ENCODE measurements at places on chromosomes 5 and 9.
A peak's percentile ranks its signal among the peaks of the same experiment; 100 is the strongest.

DNA sequence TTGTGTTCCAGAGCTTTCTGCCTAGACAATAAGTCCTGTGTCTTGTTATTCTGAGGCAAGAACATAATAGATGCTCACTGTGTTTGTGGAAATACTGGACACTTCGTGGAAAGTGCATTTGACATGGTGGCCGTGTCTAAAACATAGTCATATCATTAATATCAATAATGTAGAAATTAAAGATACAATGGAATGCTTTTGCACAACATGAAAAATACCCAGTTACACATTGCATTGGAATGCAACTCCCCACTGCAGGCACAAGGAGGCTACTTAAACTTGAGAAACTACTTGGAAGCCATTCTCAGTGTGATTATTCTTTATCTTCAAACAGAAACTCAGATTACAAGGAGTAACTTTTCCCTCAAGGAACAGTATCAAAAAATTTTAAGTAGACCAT, 145.3 kb upstream of the ZNF462 start:
- DNase-seq: no peak

DNA sequence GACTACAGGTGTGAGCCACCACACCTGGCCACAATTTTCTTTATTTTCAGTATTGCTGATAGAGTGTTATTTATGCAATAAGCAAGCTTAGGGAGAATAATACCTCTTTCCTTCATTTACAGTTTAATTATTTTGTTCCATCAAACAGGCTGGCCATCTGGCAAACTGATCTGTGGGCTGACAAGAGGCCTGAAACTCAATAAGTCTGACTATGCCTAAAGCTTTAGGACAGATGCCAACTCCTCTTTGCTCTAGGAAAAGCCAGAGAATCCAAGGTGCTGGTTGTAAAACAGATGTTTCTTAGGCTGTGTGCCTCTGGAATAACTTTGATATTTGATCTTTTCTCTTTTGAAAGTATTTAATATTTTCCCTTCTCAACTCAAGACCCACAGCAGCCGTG, 98.4 kb downstream of the TARS1 start:
- DNase-seq: no peak

DNA sequence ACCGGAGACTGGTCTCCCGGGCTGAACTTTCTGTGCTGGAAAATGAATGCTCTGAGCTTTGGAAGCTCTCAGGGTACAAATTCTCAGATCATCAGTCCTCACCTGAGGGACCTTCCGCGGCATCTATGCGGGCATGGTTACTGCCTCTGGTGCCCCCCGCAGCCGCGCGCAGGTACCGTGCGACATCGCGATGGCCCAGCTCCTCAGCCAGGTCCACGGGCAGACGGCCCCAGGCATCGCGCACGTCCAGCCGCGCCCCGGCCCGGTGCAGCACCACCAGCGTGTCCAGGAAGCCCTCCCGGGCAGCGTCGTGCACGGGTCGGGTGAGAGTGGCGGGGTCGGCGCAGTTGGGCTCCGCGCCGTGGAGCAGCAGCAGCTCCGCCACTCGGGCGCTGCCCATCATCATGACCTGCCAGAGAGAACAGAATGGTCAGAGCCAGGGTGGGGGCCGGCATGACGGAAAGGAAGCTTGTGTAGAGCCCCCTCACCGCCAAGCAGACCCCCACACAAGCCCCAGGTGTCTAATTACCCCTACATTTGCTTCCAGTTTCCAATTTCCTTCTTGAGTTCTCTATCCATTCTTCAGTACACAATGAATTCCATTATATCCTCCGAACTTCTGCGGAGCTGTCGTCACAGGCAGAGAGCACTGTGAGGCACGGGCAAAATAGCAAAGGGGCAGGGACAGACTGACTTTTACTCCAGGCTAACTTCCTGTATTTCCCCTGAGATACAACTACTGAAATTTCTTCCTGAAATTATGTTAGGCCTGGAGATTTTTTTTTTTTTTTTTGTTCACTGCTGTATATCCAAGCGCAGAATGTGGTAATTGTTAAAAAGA, 23.2 kb downstream of the CDKN2A start:
- DNase-seq: no peak

DNA sequence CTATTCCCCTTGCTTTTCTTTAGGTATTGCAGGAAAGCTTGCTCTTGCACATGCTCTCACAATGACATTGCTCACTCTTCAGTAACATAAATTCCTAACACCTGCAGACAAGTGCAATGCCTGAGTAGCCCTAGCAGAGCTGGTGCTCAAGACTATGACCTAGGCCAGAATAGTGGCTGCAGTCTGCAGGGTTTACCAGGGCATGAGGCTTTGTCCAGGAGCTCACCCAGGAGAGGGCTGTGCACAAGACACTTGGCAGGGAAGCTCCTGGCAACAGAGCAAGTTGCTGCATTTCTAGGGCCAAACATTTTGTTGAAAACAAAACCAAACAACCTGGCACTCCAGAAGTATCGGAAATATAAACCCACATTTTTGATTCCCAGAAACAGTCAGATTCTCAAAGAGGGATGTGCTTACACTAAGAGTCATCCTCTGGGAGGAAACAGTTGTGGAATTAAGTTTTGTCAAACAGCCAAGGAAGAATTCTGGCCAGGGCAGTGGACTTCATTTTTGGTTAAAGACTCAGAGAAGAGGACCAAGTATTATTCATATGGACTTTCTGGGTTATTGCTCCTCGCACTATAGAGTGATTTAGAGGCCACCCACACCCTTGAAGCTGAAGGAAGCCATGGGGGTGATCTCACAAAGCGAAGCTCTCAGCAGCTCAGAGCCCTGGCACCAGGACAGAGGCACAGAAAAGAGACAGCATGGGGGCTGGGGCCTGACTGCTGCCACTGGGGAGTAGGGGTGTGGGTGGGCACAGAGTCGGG, 44.9 kb downstream of the MACROH2A1 start:
- DNase-seq: peak; percentile 84

DNA sequence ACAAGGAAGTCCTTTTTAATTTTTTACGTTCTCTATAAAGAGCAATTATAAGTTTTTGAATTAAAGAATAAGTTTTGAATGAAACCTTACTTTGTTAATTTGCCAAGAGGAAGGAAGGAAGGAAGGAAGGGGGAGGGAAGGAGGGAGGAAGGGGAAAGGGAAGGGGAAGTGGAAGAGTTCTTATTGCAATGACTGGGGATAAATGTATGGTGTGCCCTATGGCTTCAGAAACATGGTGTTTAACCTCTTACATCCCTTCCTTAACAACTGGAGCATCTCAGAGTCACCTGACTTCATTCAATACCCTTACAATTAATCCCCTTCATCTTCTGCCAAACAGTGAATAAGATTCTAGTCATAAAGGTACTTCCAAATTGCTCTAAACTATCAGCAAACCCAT, 16.0 kb downstream of the CEMIP2 start:
- no peak for DNase-seq

DNA sequence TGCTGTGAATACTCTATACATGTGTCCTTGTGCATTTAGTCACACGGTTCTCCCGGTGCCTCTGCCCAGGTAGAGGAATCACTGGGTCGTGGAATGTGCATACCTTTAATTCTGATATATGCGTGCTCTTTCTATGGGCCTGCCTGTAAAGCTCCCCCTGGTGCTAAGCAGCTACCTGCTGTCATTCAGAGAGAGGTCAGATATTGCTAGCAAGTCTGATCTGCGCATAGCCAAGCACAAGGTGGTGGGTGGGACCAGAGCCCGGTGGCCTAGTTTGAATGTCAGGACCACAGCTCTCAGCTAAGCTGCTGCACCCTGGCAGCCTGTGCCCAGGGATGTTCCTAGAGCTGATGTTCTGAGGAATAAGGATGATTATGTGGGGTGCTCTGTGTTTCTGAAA, 33.4 kb downstream of the TJP2 start:
- DNase-seq: no peak

DNA sequence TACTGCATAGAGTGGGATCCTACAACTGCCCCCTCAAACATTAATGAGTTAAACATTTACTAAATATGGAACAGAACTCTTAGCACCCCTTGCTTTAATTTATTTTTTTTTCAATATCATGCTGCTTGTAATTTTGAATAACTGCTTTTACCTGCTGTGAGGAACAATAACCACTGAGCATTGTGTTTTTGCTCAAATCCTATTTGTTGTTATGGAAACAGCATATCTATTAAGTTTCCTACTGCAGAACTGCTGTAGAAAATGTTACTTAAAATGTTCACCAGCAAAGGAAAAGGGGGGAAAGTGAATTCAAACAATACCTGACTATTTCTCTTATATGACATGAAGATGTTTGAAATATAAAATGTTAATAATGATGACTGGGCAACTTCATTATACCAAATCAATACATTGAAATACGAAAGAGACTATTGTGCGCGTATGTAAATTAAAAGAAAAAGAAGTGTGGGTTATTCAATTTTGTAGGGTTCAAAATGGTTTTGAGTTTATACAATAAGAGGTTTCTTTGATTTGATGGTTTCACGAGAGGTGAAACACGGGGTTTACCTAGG, 1043.8 kb upstream of the NUDT12 start:
- no peak for DNase-seq

DNA sequence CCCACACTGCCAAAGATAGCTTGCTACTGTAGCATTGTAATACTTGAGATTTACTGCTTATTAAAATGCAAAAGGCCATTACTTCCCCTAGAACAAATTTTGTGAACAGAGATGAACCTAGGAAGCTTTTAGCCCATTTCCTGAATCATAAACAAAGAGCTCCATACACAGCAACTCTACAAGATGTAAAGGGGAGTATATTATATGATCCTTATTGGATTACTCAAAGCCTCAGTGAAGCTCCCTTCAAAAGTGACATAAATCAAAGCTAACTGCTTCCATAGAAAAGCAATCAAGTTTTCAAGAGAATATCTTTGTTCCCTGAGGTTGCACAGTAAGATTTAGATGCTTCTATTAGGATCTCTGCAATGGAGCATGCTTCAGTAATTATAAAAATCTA, 629.8 kb downstream of the EFNA5 start:
- no peak for DNase-seq

- no peak for DNase-seq
Observed at GRCh38 chr9:134699343-134699740, 57.7 kb downstream of the COL5A1 start.

DNA sequence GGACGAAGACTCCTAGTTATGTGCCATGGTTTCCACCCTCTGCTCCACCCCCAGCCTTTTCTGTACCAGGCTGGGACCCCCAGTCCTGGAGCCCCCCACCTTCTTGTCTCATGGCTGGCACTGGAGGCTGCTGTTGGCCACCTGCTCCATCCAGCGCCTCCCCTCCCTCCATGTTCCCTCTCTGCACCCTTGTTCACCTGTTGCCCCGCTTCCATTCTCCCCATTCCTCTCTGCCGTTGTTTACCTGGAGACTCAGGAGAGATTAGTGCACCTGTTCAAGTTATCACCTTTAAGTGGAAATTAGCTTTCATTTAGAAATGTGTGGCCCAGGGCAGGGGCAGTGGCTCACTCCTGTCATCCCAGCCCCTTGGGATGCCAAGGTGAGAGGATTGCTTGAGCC, 7.2 kb downstream of the NTMT1 start:
- DNase-seq: no peak

- no peak for DNase-seq
Observed at GRCh38 chr9:105466898-105467455, 19.1 kb downstream of the FSD1L start.

DNA sequence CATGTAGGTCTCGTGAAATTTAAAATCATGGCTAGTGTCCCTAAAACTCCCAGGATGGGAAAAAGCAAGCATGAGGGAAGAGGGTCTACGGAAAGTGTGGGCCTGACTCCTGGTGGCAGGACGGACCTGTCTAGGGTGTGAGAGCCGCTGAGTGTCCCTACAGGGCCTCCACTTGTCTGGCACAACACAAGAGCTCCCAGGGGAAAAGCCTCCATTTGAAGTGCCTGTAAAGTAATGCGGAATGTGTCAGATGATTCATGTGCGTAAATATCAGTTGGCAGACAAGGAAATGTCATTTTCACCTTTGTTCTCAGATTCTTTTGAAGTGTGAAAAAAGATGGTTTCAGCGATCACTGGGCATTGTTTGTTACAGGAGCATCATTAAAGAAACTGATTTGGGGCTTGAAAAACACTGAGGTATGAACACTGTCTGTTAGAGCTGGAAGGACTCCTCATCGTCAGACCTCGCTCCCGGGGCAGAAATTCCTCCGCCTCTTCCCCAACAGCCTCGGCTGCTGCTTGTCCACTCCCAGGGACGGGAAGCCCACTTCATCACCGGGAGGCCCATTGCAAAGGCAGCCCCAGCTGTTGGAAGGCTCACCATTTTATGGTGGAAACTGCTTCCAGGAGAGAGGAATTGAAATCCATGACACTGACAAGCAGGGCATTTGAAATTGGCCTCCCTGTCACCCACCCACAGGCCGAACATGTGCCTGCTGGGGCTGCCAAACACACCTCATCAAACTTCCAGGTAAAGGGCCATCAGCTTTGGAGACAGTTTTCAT, 240.8 kb downstream of the FSTL4 start:
- DNase-seq: no peak

DNA sequence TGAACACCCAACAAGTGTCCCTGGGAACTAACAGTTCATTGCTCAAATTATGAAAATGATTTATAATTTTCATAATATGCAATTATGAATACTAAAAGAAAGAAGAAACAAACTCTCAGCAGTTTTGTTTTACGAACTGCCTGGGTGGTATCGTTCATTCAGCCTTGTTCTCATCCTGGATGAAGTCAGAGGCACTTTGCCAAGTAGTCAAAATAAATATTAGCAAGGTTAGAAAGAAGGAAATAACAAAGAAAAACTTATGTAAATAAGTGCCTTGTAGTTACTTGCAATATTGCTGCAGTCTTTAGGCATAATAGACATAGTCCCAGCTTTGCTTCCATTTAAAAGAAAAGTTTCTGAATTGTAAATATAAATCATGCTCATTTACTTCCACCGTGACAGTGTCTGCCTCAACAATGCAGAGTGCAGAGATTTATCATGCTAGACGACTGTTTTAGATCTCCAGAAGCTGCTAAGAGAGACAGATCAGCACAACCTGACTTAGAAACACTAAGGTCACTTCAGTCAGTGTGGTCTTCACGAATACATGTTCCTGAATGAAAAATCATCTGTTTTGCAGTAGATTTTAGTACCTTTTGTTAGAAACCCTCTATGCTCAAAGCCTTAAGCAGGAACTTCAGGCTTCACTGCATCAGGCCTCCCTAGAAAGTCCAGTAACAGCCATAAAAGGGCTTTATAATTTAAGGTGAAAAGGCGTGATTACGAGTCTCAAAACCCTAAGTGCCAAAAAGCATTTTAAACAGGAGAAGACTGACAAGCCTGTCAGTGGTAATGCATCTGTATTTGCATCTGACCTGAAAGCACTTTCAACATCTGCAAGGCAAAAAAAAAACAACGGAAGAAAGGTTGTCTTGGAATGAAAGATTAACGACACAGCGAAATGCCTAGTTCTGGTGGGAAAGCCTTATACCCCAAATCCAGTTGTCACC, 92.1 kb downstream of the TMEM167A start:
- no peak for DNase-seq

- no peak for DNase-seq
Observed at GRCh38 chr9:17509701-17510100, 69.2 kb upstream of the SH3GL2 start.
